ENCODE measurements at places on chromosomes 7 and 10.

GRCh38 chr10:52571018-52571417, 201.6 kb downstream of the MBL2 start:
- no peak for DNase-seq

DNA sequence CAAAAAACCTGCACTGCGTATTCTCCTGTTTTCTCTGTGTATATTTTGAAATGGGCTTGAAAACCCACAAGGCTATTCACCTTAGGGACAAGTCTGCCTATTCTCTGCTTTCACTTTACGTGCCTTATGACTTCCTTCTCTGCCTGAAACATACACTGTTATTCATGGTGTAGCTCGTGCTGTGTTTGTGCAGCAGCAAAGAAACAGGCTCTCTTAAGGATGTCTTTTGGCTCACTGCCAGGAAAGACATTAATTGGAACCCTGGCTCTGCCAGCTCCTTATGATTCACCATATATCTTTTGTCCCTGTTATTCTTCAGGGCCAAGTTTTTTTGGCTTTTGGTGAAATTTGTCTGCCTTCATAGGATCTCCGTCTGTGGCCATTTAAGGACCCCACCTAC, 92.4 kb downstream of the TMEM106B start:
- DNase-seq, result no peak

- no peak for DNase-seq
Observed at GRCh38 chr10:24821986-24822385, 98.3 kb upstream of the ARHGAP21 start.

GRCh38 chr7:32018845-32019578, 51.2 kb downstream of the PDE1C start:
- DNase-seq, result no peak

DNA sequence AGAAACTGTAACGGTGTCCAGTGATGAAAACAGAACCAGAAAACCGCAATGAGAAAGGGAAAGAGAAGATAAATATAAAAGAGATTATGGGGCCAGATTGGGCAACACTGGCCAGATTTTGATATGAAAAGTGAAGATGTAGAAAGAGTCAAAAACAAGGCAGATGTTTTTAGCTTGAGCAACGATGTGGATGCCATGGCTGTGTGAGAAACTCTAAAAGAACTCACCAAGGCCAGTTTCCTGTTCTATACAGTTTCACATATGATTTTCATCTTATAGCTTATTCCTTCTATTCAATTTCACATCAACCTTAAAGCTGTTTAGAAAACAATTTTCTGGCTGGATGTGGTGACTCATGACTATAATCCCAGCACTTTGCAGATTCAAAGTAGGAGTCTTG, 36.3 kb downstream of the CSTF2T start:
- no peak for DNase-seq

GRCh38 chr10:4470231-4470835, 355.7 kb upstream of the AKR1E2 start:
- no peak for DNase-seq

DNA sequence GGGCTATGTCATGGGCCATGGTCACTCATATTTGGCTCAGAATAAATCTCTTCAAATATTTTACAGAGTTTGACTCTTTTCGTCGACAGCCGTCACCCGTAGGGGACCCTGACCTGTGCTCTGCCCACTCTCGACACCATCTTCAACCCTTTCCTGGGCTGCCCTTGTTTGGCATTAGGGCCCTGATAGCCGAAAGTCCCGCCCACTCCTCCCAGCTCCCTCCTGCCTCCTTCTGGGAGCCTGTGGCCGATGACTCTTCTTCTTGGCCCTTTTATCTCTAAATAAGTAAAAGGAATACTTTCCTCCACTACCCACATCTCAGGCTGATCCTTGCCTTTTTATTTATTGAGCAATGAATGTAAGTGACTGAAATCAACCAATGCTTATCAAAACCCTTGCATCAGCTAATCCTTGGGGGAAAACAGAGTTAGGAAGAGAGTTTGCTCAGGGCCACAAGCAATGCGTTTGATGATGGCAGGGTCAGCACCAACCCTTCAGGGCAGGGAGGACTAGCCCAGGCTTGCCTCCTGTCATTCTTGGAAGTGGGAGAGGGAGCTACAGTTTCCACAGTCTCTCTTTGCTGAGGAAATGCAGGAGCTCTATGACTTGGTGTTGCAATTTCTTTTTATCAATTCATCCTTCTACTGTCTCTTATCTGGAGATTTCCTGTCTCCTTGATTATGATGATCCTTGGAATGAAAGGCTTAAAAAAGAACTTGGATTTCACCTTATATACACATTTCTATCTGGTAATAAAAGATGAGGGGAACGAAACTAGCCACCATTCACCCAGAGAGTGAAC, 218.2 kb upstream of the PODXL start:
- DNase-seq, result no peak

- DNase-seq, result no peak
Observed at GRCh38 chr10:43344051-43344450, 27.4 kb upstream of the FXYD4 start.

Data from iPS DF 19.7 (cell line).